ENCODE measurements at places on chromosomes 2 and 18. TPM values are rescaled to one million over a fixed set of nuclear protein-coding genes. Genes with fewer than 3 reads are reported as not detected.

DNA sequence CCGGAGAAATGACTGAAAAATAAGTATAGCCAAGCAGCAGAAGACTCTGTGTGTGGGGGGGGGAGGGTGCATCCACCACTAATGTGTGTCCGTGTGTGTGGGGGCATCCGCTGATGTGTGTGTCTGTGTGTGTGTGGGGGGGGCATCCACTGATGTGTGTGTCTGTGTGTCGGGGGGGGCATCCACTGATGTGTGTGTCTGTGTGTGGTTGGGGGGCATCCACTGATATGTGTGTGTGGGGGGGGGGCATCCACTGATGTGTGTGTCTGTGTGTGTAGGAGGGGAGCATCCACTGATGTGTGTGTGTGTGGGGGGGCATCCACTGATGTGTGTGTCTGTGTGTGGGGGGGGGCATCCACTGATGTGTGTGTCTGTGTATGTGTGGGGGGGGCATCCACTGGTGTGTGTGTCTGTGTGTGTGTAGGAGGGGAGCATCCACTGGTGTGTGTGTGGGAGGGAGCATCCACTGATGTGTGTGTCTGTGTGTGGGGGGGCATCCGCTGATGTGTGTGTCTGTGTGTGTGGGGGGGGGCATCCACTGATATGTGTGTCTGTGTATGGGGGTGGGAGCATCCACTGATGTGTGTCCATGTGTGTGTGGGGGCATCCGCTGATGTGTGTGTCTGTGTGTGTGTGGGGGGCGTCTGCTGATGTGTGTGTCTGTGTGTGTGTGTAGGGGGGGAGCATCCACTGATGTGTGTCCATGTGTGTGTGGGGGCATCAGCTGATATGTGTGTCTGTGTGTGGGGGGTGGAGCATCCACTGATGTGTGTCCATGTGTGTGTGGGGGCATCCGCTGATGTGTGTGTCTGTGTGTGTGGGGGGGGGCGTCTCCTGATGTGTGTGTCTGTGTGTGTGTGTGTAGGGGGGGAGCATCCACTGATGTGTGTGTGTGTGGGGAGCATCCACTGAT, 125.0 kb downstream of the NFATC1 start:
- DNase-seq, result peak; percentile 21

DNA sequence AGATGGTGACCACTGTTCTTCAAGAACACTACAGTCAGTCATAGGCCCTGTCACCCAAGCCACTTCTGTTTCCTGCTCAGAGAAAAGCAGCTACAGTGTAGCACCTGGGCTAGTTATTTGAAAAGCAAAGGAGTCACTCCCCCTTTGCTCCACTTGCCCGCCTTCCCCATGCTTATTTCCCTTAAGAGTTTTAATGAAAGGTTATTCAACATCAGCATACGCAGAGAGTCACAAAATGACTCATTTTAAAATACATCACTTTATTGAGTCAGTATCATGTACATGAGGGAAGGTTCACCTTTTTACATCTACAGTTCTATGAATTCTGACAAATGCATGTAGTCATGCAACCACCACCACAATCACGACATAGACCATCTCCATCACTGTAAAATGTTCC, 71.3 kb downstream of the TNFRSF11A start:
- DNase-seq, result no peak

DNA sequence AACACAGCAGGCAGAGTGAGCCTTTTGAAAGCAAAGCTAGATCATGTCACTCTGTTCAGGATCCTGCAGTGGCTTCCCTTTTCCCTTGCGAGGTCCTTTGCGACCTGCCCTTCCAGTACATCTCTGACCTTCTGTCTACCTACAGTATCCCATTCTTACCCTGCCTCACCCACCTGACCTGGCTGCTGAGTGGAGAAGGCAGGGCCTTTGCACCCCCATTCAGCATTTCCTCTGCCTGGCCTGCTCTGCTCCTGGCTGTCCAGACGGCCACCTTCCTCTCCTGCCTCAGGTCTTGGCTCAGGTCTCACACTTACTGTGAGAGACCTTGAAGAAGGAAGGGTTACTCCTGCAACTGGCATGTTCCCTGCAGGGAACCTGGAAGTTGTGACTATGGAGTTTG, 77.4 kb downstream of the MAPRE2 start:
- no peak for DNase-seq

GRCh38 chr2:127014224-127014623, 92.7 kb downstream of the BIN1 start:
- DNase-seq, result no peak

GRCh38 chr18:7642331-7642890, 75.3 kb downstream of the PTPRM start:
- no peak for DNase-seq

GRCh38 chr2:96602330-96602823, 35.7 kb downstream of the KANSL3 start:
- DNase-seq, result no peak

DNA sequence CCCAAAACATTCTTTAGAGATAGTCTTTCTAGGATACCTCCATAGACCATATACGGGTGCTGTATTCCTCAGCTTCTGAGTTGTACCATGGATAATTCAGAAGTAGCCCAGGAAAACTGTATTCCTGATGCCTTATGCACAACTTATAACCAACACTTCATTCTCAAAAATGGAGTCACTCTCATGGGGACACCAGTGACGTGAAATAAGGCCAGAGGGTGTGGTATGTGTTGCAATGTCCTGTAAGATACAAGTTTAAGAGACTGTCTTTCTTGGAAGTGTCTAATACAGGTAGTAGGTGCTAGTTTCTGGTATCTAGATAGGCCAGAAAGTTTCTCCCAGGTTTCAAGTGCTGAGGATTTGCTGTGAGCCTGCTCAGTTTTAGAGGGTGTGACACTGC, 36.1 kb downstream of the COX7A2L start:
- no peak for DNase-seq

- no peak for DNase-seq
Measured at GRCh38 chr18:43919551-43919950, 642.3 kb upstream of the SYT4 start.

GRCh38 chr18:33201509-33201926, 239.0 kb downstream of the CCDC178 start:
- DNase-seq, result no peak

GRCh38 chr18:48982266-48982665, 31.5 kb upstream of the SMAD7 start:
- no peak for DNase-seq

The RBM44 gene
- total RNA-seq, result 0.92 TPM

The FAM228B gene
- 95.0 TPM for total RNA-seq

The POTEJ gene
- total RNA-seq, result not detected

The IGFBP5 gene
- total RNA-seq, result 56.3 TPM

The SH3RF3 gene
- total RNA-seq, result 12.1 TPM

The CYS1 gene
- 6.7 TPM for total RNA-seq
